ENCODE measurements at places on chromosomes 4 and X.

DNA sequence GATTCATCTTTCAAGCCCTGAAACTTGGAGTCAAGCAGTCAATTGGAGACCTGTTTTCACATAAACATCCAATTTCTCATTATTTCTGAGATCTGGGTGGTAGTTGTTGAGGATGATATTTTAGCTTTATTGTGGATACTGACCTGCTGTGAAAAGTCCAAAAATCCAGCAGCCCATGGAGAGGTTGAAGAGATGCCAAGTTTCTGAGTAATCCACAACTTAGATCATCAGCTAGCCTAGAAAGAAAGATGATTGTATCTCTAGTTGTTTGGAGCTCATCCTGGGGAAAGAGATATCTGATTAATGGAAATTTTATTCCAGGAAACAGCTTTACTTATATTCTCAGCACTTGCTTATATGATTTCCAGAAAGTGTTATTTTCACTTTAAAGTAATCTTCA lies 48.6 kb upstream of the DCX start:
- H3K4me1 ChIP-seq: no peaks in the 10 kb centered on the region
- no peaks in the 10 kb centered on the region for H3K27me3 ChIP-seq
- no peak overlapping the region for H3K4me3 ChIP-seq
- no peaks in the 10 kb centered on the region for H3K36me3 ChIP-seq
- no peak overlapping the region for H3K27ac ChIP-seq
- no peak for DNase-seq

- H3K4me1 ChIP-seq: peaks cover 34% of the 10 kb centered on the region
- peak overlapping the region; percentile 70 for H3K27ac ChIP-seq
- no peak for DNase-seq
- no peaks in the 10 kb centered on the region for H3K36me3 ChIP-seq
- no peaks in the 10 kb centered on the region for H3K27me3 ChIP-seq
- H3K4me3 ChIP-seq: no peak overlapping the region
Measured at GRCh38 chr4:169098969-169099690, 89.1 kb upstream of the CBR4 start.

GRCh38 chrX:120271218-120271617 lies 20.6 kb downstream of the ZBTB33 start:
- no peak for DNase-seq
- no peaks in the 10 kb centered on the region for H3K27me3 ChIP-seq
- H3K4me1 ChIP-seq: no peaks in the 10 kb centered on the region
- no peak overlapping the region for H3K27ac ChIP-seq
- no peak overlapping the region for H3K4me3 ChIP-seq

GRCh38 chrX:135484641-135485289 lies 35.7 kb upstream of the INTS6L start:
- H3K4me1 ChIP-seq: peaks cover 9% of the 10 kb centered on the region
- no peaks in the 10 kb centered on the region for H3K27me3 ChIP-seq
- H3K36me3 ChIP-seq: no peaks in the 10 kb centered on the region
- H3K27ac ChIP-seq: no peak overlapping the region
- no peak for DNase-seq

GRCh38 chr4:94349193-94349592 lies 6.6 kb upstream of the HPGDS start:
- no peaks in the 10 kb centered on the region for H3K4me1 ChIP-seq
- no peak overlapping the region for H3K4me3 ChIP-seq
- no peak overlapping the region for H3K27ac ChIP-seq
- H3K36me3 ChIP-seq: no peaks in the 10 kb centered on the region

DNA sequence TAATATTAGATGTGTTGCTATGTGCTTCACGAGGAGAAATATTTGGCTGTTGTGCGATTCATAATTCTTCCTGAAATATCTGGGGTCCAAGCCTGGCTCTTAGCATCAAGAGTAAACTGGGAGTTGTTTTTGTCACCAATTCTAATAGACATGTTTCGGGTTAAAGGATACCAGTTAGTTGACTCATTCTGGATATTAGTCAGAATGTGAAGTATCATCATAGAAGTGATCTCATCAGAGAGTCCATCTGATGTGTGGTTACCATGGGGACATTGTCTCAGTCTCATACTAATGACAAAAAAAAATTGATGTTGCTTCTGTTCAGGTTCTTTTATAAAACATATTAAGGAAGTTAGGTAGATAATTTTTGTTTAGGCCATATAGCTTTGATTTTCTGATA lies 57.2 kb upstream of the MTMR1 start:
- H3K27me3 ChIP-seq: no peaks in the 10 kb centered on the region
- no peak overlapping the region for H3K27ac ChIP-seq
- no peak overlapping the region for H3K4me3 ChIP-seq
- no peaks in the 10 kb centered on the region for H3K36me3 ChIP-seq
- DNase-seq: peak; percentile 5

DNA sequence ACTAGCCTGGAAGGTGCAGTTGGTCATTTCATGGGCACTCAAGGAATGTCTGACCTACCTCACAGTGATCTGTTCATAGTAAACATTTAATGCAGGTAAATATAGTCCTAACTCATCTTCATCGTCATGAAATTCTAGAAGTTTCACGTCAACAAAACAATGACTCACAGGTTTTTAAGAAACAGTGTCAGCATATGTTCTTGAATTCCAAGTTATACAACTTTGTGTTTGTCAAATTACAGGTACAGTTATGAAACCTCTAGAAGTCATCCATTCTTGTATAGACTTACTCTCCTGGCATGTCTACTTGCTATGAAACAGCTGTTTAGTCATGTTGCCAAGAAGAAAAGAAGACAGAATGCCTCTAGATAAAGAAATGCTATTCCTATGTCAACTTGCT lies 46.6 kb downstream of the AFM start:
- no peak for DNase-seq
- no peaks in the 10 kb centered on the region for H3K27me3 ChIP-seq
- H3K4me3 ChIP-seq: no peak overlapping the region
- H3K4me1 ChIP-seq: no peaks in the 10 kb centered on the region
- no peak overlapping the region for H3K27ac ChIP-seq

- H3K36me3 ChIP-seq: no peaks in the 10 kb centered on the region
- H3K27ac ChIP-seq: no peak overlapping the region
- DNase-seq: no peak
- no peaks in the 10 kb centered on the region for H3K27me3 ChIP-seq
- no peak overlapping the region for H3K4me3 ChIP-seq
Measured at GRCh38 chr4:112036886-112037285, 108.4 kb upstream of the FAM241A start.
